ENCODE measurements at places on chromosomes 6 and 20.

GRCh38 chr20:51400051-51400926, 142.2 kb downstream of the NFATC2 start:
- no peak for DNase-seq

- DNase-seq: no peak
Observed at GRCh38 chr6:6885521-6886170, 222.1 kb upstream of the RREB1 start.

GRCh38 chr6:44342052-44342451, 398 bp upstream of the SPATS1 start:
- DNase-seq: peak; percentile 3

DNA sequence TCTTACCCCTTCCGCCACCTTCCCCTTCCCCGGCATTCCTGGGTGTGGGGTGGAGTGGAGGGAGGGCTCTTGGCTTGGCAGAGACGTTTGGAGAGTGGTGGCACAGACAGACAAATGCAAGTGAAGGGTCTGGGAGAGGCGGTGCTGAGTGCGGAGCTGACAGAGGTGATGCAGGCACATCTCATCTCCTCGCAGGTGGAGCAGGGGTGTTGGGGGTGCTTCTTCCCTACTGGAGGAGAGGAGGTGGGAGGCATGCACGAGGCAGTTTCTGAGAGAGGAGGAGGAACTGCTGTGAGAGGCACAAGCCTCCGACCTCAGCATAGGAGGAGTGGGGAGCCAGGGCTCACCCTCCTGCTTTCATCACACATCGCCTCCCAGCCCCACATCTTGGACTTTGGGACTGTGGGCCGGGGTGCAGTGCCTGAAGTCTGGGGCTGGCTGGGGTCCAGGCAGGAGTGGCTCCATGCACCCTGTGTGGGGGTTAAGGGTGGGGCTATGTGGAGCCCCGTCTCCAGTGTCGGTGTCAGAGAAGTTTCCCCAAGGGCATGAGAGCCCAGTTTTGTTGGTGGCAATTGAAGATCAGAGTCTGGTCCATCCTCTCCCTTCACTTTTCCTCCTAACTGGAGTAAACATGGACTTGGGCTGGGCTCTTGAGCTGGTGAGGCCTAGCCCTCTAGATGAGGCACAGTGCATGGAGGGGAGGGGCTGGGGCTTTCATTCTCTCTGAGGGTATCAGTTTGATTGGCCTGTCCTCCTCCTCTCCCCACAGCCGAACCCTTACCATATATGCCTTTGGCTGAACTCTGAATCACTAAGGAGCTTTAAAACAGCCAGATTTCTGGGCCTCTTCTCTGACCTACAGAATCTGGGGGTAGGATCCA, 20.2 kb upstream of the SLC22A7 start:
- no peak for DNase-seq

- peak; percentile 37 for DNase-seq
Observed at GRCh38 chr6:35583893-35584688, 71.4 kb upstream of the TULP1 start.

DNA sequence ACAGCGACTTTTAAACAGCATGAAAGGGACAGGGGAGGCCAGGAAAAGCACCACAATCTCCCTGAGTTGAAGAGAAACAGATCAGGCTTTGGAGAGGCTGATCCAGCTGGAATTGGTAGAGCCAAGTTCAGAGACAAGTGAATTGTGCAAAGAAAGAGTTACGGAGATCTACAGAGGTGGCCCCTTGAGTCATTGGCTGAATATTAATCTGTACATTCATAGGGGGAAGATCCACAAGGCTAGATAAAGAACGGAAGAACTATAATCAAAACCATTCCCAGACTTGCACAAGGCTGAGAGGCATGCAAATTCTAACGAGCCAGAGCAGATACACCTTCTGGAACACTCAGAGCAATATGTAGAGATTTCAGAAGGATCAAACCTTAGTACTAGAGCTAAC, 14.2 kb upstream of the FOXQ1 start:
- no peak for DNase-seq

DNA sequence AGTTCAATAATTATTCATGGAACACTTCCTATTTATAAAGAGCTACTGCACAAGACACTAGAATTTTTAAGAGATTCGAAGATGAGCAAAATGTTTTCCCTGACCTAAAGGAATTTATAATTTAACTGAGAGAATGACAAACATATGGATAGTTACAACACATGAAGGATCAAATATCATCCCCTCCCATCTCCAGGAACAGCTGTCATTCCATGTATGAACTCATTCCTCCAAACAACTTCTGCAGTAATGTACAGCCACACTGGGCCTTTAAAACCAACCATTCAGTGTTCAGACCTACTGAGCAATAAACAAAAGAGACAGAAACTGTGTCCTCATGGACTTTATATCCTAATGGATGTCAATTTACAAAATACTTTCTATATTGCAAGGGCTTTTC, 87.8 kb downstream of the KIF16B start:
- no peak for DNase-seq

- DNase-seq: no peak
Observed at GRCh38 chr20:35146299-35146919, 727 bp downstream of the EDEM2 start.

GRCh38 chr20:9500121-9500520, 14.3 kb upstream of the LAMP5 start:
- no peak for DNase-seq

DNA sequence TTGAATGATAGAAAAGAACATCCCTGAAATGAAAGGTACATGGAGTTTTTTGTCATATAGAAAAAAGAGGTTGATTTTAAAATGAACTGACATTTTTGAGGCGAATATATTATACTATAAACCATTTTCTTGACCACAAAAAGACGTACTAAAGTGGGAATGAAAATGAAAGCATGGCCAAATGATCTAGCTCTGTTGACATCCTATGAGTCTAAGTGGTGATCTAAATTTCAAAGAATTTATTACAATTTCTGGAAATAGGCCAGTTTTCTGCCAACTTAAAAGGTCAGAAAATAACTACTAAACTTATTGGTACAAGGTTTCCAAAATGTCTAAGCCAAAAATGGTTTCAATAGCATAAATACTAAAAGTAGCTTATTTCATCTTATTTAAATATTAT, 536.8 kb downstream of the EYS start:
- DNase-seq: no peak

- DNase-seq: no peak
Observed at GRCh38 chr6:35668744-35669450, 19.8 kb downstream of the FKBP5 start.

GRCh38 chr20:33568378-33568777, 78.5 kb downstream of the CBFA2T2 start:
- peak; percentile 66 for DNase-seq

- DNase-seq: peak; percentile 72
Observed at GRCh38 chr20:57289391-57290177, 23.1 kb upstream of the BMP7 start.

- DNase-seq: no peak
Observed at GRCh38 chr6:16723826-16724225, 37.4 kb downstream of the ATXN1 start.

DNA sequence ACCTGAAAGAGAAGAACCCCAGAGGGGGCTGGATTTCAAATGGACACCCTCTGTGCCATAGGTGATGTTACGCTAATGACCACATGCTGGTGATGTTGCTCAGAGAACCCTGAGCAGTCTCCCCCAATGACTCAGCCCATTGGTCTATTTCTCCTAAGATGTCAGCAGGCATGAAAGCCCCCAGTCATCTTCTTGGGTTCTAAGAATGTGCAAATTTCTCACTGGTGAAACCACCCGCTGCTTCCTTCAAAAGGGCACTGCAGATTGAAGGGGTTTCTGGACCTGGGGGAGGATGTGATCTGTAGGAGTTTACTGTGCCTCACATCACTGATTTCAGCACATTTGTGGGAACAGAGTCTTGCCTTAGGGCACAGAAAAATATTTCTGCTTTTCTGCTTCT, 298.4 kb upstream of the MOCS1 start:
- DNase-seq: no peak

GRCh38 chr6:126020305-126021050, 34.1 kb downstream of the TRMT11 start:
- no peak for DNase-seq

- no peak for DNase-seq
Observed at GRCh38 chr6:143164565-143165105, 103.9 kb downstream of the AIG1 start.

GRCh38 chr6:139112561-139112960, 22.3 kb upstream of the HECA start:
- DNase-seq: no peak

- no peak for DNase-seq
Observed at GRCh38 chr6:106967936-106968555, 6.5 kb downstream of the CD24 start.

GRCh38 chr6:1778686-1779235, 169.0 kb downstream of the FOXC1 start:
- no peak for DNase-seq

DNA sequence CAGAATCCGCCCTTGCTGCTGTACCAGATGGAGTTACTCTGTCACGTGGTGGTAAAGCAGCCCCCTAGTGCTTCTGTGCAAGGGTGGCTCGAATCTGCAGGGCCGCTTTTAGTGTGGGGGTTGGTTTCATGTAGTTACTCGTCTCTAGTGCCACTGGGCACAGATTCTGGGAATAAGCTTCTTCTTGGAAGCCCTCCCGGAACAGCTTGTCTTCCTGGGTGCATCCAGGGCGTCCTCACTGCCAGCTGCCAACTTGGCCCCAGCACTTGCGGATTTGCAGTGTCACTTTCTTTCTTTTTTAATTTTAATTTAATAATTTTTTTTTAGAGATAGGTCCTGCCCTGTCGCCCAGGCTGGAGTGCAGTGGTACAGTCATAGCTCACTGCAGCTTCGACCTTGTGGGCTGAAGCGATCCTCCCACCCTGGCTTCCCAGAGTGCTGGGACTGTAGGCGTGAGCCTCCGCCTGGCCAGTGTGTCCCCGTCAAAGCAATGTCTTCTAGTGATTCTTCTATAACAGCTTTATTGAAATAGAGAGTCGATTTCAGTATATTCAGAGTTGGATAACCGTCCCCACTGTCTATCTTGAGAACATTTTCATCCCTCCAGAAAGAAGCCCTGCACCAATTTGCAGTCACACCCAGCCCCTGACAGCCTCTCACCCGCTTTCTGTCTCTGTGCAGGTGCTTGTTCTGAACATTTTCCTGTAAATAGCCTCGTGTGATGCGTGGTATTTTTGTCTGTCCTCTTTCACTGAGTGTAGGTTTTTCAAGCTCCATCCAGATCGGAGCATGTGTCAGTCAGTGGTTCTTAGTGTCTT, 25.9 kb downstream of the PYGB start:
- DNase-seq: no peak

- DNase-seq: no peak
Observed at GRCh38 chr6:168428863-168429262, 12.1 kb upstream of the SMOC2 start.

GRCh38 chr6:138035070-138035469, 72.1 kb downstream of the PERP start:
- DNase-seq: no peak

DNA sequence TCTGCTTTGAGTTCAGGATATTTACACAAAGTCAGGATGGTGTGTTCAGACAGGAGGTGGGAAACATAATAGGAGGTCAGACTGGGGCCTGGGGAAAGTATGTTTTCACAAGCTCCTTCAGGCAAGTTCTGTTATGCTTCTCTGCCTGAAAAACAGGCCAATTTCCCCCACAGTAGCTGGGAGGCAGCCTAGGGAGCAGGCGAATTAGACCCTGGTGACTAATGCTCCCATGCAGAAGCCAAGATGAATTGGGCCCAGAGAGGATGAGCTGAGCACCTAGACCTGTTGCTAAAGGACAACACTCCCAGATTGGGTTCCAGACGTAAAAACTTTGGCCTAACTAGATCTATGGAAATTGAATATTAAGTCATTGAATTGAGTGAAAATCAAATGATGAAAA, 142.2 kb upstream of the MAP3K7 start:
- no peak for DNase-seq

DNA sequence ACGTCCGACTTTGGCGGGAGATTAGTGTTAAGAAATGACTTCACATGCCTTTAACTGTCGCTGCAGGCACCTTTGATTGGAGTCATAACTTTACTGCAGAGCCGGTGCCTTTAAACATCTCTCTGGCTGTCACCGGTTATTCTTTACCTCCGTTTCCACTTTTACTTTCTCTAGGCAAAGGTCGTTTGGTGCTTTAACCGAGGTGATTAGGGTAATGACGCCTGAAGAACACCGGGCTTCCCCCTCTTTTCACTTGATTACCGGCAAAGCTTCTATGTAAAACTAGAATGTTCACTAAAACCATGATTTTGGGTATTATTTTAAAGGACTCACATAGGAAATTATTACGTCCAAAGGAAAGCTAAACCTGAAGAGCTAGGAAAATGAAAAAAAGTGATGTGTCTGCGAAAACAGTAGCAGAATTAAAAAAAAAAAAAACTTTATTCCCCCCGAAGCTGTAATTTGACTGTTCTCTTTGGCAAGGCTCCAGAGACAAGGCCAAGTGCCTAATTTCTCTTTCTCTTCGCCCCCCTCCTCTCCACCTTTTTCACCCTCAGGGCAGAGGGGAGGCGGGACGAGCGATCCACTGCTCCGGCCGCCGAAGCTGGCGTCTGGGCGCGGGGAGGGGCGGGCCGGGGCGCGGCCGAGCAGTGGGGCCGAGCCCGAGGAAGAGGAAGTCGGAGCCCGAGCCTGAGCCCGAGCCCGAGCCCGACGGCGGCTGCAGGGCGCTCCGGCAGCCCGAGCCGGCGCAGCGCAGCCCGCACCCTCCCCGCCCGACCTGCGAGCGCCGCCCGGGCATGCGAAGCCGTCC, at the start of gene PLEKHG1:
PLEKHG1 (plus strand) TSS at position 687 of the 811 bp plus-strand sequence. CDS start 133,797 bp downstream, outside the sequence.
- DNase-seq: peak; percentile 14

DNA sequence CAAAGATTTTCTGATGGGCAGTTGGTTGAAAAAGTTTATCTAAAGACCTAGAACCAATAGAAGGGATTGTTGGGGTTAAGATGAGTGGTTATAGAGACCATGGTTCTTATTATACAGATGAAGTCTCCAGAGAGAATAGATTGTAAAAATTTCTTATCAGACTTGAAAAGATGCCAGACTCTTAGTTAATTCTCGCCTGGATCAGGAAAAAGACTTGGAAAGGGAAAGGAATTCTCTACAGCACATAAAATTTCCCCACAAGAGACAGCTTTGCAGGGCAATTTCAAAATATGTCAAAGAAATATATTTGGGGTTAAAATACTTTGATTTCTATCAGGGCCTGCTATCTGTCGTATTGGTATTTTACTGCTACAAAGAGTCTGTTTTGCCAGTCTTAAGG, 582.6 kb downstream of the UTRN start:
- no peak for DNase-seq
